ENCODE measurements at places on chromosomes 7 and 10.

- no peak for DNase-seq
Measured at GRCh38 chr10:34766811-34767494, 48.1 kb downstream of the PARD3 start.

DNA sequence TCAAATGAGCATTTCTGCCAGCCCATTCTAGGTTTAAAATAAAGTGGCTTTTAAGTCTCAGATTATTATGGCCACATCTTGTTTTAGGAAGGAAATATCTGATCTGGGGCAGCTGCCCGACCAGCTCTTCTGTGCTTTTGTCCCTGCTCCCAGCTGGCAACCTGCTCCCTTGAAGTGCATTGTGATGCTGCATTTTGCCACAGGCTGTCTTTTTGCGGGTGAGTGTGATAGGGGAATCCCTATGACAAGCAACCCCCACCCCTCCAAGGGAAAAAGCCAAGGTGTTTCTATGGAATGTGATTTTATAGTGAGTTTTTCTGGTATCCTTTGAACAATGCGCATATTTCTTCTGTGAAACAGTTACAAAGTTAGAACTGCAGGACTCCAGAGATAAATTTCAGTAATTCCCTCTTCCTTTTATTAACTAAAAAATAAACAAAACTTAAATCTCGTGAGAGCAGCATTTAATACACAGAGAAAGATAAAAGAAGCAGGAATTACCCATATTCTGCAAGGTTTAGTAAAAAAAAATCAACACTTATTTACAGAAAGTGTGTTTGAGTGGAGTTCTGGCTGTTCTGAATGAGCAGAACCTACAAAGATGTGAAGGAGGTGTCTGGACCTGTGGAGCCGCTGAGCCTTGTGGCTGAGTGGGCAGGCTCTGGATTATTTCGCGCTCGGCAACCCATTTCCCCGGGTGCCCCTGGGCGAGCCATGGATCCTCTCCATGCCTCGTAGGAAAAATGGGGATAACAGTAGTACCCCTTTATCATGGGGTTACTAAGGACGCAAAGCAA lies 10.1 kb upstream of the HPS1 start:
- no peak for DNase-seq

DNA sequence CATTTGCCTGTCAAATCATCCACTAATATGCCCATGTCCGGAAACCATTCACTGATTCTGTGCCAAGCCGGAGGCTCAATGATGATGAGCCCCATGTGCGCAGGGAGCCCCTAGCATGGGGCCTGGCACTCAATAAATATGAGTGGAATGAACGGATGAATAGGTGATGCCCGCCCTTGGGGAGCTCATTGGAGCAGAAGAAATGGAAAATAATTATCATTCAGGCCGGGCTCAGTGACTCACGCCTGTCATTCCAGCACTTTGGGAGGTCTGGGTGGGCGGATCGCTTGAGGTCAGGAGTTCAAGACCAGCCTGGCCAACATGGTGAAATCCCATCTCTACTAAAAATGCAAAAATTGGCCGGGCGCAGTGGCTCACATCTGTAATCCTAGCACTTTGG lies 11.0 kb downstream of the RHBDD2 start:
- DNase-seq: no peak

DNA sequence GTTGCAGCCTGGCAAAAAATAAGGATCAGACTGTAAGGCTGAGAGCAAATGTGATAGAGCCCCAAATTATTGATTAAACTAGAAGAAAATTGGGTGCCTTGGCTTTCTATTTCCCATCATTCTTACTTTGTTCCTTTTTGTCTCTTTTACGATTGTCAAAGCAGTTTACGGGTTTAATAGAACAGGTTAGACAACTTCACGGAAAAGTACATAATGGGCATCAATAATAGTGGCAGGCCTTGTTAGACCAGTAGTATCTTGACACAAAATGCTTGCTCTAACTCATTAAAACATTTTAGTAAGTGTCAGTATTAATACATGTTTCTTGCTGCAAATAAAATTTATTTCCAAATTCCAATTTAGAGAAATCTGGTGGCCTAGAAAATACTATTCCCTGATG lies 14.5 kb upstream of the GGCT start:
- no peak for DNase-seq

GRCh38 chr10:122033224-122033926 lies 44.4 kb downstream of the TACC2 start:
- no peak for DNase-seq

DNA sequence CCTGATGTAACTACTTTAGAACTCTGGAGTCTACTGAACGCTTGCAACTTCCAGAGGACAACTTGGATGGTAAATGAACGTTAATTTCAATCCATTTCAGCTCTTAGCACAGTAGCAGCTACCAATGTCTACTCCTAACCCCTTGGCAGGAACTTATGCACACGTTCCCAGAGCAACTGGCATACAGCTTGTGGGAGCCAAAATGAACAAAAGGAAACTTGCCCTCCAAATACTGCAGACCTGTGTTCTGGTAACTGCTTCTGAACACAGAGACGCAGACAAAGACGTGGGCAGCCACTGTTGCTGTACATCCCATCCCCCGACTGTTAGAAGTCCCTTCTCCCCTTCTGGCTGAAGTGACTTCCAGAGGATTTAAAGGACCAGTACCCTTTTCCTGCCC lies 61.3 kb downstream of the XPNPEP1 start:
- DNase-seq: no peak

GRCh38 chr7:102211590-102212550 lies 74.8 kb upstream of the SH2B2 start:
- DNase-seq: no peak

Measured in sciatic nerve (tissue), 2 donors.